Activated T-helper 9 cell treated with anti-CD3 and anti-CD28 coated beads, Interleukin-2, amount 50 U/mL, for 16 hours (primary cell): ENCODE measurements at places on chromosomes 7 and 10.

DNA sequence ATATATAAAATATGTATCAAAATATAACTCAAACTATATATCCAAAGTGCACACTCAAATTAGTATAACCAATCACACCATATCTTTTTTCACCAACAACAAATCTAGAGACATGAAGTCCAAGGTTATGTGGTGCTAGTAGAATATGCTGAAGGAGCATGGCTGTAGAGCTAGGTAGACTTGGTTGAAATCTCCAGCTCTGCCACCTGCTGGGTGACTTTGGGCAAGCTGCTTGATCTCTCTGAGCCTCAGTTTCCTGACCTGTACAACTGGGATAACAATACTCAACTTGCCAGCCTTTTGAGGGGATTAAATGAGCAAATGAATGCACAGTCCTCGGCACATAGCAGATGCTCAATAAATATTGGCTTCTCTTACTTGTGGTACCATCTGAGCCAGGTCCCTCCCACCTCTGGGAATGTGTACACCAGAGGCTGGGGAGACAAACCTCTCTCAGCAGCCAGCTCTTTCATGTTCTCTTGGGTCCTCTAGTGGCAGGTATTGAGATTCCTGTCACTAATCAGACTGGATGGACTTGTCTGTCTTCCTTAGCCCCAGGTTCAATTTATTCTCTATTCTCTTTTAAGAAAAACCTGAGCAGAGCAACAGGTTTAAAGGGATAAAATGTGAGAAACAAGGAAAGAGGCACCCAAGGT lies 94.3 kb upstream of the PDE1C start:
- no peak for DNase-seq

DNA sequence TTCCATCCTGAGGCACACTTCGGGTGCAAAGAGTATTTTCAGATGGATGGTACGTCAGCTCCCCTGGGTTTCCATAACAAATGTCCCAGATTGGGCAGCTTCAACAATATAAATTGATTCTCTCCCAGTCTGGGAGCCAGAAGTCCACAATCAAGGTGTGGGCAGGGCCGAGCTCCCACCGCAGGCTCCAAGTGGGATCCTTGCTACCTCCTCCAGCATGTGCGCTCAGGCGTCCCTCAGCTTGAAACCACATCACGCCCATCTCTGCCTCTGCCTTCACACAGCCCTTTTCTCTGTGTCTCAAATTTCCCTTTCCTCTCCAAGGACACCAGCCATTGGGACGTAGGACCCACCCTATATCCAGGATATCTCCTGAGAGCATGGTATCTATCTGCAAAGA lies 153.5 kb downstream of the DIP2C start:
- no peak for DNase-seq

GRCh38 chr7:114944745-114945625 lies 23.1 kb downstream of the MDFIC start:
- no peak for DNase-seq

- no peak for DNase-seq
Measured at GRCh38 chr7:90298145-90299038, 22.7 kb downstream of the FAM237B start.

GRCh38 chr10:126101736-126102135 lies 205.4 kb downstream of the FANK1 start:
- DNase-seq = no peak

GRCh38 chr10:13080643-13081042 lies 19.3 kb upstream of the OPTN start:
- DNase-seq = no peak

- DNase-seq = no peak
Measured at GRCh38 chr7:103613655-103614642, 167.9 kb upstream of the SLC26A5 start.

- DNase-seq = no peak
Measured at GRCh38 chr7:10889266-10889898, 84.3 kb upstream of the PHF14 start.

GRCh38 chr10:88707429-88708155 lies 1.5 kb downstream of the LIPK start:
- DNase-seq = no peak

- DNase-seq = no peak
Measured at GRCh38 chr10:48835781-48836180, 103.9 kb downstream of the LRRC18 start.

- DNase-seq = no peak
Measured at GRCh38 chr10:18401416-18402195, 249.8 kb downstream of the NSUN6 start.

DNA sequence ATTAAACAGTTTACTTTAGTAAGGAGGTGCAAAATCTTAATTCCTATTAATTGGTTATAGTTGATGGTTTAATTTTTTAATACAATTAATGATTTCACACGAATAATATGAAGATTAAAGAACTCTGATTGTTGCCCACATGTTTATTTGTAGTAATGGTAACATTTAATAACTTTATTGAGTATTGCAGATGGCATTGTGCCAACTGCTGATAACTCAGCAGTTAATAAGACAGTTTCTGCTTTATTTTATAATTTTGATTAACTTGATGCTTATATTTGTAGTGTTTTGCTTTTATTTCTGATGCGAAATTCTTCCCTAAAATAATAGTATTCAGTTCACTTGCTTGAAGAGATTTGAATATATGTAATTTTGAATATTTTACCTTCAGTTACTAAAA lies 2.8 kb downstream of the DNAJB9 start:
- DNase-seq = no peak

DNA sequence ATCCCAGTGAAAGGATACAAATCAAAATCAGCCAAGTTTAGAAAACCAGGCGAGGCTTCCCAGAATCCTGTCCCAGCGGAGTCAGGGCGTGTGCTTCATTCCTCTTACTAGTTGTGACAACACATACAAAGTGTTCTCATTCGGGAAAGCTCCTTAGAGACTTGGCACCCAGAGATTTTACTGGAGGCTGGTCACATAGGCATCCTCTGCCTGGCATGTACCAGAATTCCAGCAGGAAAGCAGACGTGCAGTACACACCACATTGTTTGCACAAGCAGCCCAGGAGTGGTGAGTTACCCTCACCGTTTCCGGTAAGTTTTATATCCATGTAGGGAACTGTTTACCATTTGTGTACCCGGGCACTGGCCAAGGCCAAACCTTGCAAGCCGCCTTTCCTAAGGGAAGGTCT lies 34.9 kb downstream of the MMRN2 start:
- DNase-seq = no peak

DNA sequence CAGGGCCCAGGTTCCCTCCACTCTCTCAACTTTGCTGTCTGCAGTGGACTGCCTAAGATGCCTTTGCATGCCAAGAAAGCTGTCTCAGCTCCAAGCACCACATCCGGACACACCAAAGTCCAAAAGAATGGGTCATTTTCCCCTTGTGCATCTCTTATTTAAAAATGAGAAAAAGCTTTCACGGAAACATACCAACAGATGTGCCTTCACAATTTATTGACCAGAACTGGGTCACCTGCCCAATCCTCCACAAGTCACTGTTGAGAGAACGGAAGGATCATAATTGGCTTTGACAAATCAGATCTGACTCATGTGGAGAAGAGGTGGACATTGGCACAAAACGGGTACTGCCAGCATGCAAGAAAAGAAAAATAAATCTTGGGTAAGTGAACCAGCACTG lies 258.3 kb downstream of the SNX13 start:
- no peak for DNase-seq

DNA sequence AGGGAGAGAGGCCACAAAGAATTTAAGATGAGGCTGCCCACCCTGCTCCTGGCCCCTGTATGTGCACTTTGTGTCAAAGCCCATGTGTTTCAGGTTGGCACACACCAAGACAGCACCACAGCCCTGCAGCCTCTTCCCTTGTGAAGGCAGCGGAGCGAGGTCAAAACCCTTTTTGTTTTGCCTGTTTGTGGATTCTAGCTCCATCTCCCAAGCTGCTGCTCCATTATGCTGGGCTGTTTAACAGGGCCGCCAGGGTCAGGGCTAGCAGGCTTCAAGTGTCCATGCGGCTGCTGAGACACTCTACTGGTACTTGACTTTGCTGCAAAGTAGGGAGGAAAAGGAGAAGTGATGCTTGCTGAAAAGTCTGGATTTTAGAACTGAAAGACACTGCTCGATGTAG lies 142.3 kb upstream of the EFCAB10 start:
- no peak for DNase-seq

DNA sequence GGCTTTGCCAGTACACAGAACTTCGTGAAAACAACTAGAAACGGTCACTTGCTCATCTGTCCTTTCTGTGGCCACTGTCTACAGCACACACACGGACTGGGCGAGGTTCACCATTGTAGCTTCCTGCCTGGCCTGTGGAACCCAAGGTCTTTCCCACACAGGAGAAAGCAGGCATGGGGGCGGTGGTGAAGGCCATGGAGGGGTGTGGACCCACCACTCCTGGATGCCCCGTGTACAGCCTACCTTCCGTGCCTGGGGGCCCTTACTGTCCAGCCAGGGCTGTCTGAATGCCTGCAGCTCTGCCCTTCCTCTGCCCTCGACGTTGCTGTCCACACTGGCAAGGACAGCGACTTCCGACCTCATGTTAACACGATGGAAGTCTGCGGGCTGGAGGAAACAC lies 108.8 kb downstream of the PRPF18 start:
- DNase-seq = no peak

DNA sequence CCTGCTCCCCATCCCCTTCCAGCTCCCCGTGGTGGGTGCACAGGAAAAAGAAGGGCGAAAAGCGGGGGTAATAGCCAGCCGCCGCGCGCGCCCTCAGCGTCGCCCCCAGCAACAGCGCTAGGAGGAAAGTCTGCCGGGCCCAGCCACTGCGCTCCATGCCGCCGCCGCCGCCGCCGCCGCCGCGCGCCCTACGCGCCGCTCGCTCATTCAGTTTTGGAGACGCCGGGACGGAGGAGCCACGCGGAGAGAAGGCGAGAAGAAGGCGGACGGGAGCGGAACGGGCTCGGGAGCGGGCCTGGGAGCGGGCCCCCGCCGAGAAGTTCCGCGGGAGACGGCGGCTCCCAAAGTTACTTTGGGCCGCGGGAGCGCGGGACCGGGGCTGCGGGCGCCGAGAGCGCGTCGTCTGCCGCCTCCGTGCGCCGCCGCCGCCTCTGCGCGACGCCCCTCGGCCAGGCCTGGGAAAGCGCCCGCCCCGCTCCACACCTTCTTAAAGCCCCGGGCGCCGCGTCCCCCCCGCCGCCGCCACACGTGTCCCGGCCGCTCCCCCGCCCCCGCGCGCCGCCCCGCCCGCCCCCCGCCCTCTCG lies at the start of gene RELN:
Gene RELN, minus strand, starts transcription at position 459 of the 585 bp plus-strand sequence. Its CDS starts 302 bp downstream, at position 157.
- no peak for DNase-seq

DNA sequence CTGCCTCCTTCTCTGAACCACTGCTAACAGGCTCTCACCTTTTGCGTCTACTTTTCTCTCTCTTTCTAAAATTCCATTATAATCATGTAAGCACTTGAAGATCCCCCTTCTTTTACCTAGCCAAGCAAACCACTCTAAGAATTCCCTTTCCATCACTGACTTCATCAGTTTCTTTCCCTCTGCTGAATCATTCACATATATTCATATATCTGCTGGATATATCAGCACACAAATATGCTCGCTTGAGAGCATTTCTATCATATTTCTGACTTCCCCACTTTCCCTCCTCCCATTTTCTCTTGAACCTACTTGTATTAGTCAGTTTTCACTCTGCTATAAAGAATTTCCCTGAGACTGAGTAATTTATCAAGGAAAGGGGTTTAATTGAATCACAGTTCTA lies 84.2 kb upstream of the LRRN3 start:
- no peak for DNase-seq

DNA sequence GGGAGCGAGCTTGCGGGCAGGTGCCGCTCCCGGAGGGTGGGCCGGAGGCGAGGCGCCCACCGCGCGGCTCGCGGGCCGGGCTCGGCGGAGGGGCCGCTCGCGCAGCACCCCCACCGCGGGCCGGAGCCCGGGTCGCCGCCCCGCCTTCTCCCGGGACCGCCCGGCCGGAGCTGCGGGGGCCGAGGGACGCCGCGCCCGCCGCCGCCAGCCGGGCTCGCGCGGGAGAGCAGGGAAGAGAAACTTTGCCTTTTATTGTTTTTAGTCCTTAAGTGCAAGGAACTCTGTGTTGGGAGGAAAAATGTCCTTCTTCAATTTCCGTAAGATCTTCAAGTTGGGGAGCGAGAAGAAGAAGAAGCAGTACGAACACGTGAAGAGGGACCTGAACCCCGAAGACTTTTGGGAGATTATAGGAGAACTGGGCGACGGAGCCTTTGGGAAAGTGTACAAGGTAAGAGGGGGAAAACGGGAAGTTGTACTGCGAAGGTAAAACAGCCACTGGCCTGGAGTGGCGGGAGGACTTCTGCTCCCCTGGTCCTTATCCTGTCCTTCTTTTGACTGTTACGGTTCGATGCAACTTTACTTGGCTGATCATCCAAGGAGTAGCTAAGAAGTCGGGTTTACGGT lies 620 bp downstream of the SLK start:
- no peak for DNase-seq

DNA sequence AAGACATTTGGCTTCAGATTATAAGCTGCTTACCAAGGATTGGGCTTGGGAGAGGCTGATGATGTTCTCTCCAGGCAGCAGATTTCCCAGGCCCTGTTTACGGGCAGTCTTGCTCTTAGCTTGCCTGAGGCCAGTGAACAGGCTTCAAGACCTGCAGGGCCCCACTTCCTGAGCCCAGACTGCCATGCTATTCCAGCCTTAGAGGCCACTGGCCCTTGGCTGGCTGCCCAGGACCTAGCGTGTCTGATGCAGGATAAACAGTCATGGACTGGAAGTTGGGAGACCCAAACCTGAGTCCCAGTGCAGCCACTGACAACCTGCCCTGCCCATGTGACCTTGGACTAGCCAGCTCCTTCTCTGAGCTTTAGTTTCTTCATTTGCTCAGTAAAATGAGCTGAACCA lies 2.9 kb downstream of the PRXL2A start:
- no peak for DNase-seq

- no peak for DNase-seq
Measured at GRCh38 chr10:5183923-5184322, 1.0 kb downstream of the AKR1C8 start.

DNA sequence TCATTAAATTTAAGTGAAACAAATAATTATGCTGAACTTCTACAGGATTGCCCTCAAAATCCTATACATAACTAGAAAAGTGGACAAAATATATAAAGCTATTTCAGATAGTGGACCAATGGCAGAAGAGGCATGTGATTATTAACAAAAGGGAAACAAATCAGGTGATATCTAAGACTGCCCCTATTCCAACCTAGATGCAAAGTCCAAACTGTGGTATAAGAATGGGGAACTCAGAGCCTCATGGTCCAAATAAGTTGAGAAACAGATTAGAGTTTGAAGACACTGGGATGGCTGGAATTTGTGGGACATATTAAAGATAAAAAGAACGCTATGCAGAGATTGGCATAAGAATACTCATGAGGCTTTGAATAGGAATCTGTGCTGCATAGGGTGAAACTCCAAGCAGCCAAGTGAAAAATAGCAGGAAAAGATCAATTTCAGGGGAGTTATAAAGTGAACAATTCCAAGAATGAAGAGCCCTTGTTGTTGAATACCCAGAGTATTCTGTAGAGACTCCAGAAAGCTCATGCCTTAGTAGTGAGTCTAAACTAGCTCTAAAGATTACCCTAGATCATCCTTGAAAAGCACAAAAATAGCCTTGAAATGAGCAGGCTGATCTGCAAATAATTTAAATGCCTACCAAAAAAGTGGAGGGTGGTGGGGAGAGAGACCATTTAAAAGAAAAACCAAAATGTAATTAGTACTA lies 152.4 kb downstream of the IMMP2L start:
- DNase-seq = no peak
